Right ventricle myocardium inferior (tissue), 1 donor: ENCODE measurements at places on chromosomes 5 and 9. TPM values are rescaled to one million over a fixed set of nuclear protein-coding genes. Genes with fewer than 3 reads are reported as not detected.
A peak's percentile ranks its signal among the peaks of the same experiment; 100 is the strongest.

- no peak for DNase-seq
These were observed 2.8 kb upstream of the NFIB start for GRCh38 chr9:14316602-14317300.

DHFR gene
- 11.1 TPM for total RNA-seq

DNA sequence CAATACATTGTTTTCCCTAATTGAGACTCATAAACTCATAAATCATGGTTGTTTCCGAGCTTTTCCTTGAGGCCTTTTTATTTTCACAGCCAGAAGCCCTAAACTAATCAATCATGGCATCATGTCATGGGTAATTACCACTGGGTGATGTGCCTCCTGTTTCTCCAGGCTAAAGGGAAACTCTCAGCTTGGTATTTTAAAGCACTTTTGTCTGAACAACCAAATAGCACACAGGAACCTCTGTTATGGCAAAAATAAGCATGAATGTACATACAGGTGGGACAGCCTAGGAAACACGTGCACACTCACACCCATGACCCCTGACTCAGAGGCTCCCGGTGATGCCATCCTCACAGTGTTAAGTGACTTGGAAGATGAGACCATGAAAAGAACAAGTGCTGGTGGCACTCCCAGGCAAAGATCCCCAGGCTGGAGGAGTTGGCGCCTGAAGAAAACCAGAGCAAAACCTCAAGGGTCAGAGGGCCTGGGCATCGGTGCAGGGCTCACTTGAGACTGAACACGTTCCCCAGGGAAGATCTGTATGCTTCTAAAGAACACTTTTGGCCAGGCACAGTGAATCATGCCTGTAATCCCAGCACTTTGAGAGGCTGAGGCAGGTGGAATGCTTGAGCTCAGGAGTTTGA lies 154.3 kb downstream of the ROR2 start:
- peak; percentile 31 for DNase-seq

DNA sequence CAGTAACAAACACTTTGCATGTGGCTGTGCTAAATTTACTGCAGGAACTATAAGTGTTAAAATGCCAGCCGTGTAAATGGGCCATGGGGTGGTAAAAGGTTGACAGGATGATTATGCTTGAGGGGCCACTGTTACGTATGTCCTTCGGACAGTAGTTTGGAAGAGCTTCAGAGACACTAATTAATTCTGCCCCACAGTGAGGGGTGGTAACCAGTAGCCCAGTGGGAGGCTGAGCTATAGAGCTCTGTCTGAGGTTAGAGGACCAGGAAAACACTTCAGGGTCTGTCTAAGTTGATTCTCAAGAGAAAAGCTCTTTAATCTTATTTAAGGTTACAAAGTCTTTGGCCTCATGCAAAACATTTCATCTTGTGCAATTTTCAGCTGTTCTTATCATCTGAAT lies 176.6 kb downstream of the DMRTA1 start:
- no peak for DNase-seq

- no peak for DNase-seq
These were observed 502.5 kb downstream of the RASEF start for GRCh38 chr9:82560457-82560904.

DNA sequence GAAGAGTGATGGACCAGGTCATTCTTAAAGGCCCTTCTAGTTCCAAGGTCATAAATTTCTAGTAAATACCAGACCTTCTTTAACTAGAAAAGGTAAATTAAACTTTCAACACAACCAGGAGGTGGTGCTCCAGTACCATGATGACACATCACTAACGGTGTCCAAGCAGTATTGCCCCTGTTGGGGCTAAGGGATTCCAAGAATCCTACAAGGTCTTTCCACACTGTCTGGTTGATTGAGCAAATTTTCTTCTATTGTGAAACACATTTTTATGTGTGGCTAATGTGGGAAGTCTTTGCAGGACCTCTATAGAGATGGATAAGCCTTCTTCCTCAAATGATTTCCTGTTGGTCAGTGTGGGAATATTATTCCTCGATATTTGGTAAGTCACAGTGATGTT lies 459.6 kb upstream of the PAPPA start:
- no peak for DNase-seq

GRCh38 chr9:132798817-132799790 lies 79.0 kb downstream of the AK8 start:
- no peak for DNase-seq

- DNase-seq = no peak
These were observed 3.6 kb downstream of the MACROH2A1 start for GRCh38 chr5:135395451-135395850.

DNA sequence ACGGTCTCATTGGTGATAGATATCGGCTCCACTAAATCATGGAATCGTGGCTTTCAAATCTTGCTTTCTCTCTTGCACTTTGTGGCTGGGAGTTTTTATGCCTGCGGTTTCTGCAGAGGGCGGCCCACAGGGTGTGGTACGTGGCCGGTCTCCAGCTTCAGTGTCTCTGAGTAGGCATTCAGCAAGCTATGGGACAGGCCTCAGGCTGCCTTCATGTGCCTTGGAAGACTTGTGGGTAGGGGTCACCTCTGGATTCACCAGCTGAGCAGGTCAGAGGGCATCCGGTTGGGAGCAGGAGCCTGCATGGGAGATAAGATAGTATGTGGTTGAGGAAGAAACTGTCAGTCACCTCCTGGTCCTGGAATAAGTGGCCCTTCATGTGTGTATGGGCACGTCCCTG lies 47.7 kb downstream of the AMBP start:
- DNase-seq = no peak
